WTC11 (cell line): ENCODE measurements at places on chromosomes 1 and 21.

DNA sequence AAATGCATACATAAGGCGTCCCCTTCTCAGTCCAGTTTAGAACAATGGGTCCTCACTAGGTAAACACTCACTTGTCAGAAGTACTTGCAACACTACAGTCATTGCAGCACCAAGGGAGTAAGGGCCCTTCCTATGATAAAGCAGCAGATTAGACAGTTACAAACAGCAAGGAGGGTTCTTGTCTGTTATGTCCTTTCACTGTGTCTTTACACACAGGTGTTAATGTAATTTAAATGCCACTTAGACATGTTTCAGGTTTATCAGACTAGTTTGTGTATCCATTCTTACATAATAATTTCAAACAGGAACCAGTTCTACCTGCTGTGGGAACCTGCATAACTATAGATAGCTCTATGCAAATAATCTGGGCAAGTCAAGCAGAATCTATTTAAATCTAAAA is 105.6 kb upstream of the USH2A start:
- no peak for DNase-seq

DNA sequence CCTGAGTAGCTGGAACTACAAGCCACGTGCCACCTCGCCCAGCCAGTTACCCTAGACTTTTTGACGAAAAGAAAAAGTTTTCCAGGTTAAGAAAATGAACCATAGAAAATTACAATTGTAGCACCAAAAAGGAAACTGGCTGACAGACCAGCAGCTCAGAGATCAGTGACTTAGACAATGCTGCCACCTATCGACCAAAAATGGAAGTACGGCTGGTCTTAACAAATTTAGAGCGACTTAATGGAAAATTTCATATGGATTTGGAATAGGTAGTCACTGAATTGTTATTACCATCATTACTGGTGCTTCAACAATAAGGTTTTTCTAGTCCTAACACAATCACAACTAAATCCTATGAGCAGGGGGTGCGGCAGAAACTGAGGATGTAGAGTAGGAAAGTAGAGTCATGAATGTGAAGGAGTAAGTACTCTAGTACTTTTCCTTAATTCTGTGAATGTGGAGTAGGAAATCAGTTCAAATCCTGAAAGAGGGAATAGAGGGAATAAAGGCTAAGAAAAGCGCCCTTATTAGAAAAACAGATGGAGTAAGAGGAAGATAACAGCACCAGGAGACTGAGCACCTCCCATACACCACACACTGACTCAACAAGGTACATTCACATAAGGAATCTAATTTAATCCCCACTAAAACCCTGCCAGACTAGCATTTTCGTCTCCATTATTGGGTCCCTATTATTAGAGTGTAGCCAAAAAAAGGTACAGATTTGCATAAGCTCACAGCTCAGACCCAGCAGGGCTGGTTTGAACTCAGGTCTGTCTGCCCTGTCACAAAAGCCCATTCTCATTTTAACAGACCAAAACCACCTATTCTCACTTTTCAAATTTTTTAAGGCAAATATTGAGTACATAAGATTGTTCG is 37.9 kb upstream of the MGST3 start:
- peak; percentile 75 for DNase-seq

DNA sequence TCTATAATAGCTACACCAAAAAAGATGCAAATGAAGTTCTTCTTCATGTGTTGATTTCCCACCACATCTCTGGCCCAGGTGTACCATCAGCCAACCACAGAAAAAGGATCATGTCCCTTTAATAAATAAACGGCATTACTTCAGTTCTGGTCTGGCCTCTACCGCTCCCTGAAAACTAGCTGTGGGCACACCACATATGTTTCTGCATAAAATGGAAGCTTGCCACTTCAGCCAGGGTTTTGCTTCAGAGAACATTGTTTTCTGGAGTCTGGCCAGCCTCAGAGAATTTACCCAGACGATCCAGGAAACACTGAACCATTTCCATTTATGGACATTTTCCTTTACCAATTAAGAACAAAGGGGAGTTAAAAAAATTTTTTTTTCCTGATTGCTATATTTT is 5.8 kb upstream of the LAMC2 start:
- DNase-seq = no peak

- DNase-seq = no peak
These were observed 148.7 kb upstream of the LMO4 start for GRCh38 chr1:87179851-87180519.

DNA sequence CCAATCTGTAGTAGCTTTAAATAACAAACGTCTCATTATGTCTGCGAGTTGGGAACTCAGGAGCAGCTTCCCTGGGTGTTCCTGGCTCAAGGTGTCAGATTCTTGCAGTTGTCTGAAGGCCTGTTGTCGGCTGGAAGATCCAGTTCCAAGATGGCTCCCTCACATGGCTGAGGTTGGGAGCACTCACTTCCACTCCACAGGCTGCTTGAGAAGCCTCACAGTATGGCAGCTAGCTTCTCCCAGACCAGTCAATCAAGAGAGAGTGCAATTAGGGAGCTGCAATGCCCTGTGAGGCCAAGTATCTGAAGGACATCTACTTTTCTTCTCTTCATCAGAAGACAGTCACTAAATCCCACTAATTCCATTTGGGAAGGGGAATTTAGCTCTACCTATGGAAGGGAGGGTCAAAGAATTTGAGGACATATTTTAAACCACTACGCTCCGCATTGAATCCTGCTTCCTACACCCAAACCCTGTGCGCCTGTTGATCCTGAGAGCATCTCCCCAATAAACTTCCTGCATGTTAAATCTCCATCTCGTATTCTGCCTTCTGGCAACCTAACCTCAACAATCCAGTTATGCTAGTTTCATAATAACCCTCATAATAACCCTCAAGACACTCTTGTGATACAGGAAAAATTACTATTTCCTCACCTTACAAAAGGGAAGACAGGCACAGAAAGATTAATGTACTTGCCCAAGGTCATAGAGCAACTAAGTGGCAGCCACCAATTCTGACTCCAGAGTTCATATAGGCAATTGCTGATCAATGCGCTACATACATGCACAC is 3.6 kb upstream of the VPS26C start:
- no peak for DNase-seq

- DNase-seq = no peak
These were observed 136.9 kb downstream of the BARHL2 start for GRCh38 chr1:90580176-90580575.

GRCh38 chr1:192858456-192858855 is 49.6 kb downstream of the RGS2 start:
- no peak for DNase-seq

- no peak for DNase-seq
These were observed 4.1 kb downstream of the UROD start for GRCh38 chr1:45016090-45016697.

- peak; percentile 18 for DNase-seq
These were observed 326.5 kb upstream of the FMN2 start for GRCh38 chr1:239765163-239765562.

- no peak for DNase-seq
These were observed 290.3 kb upstream of the NRIP1 start for GRCh38 chr21:15355066-15355465.

GRCh38 chr1:153678519-153679336 is at the start of gene NPR1:
Gene NPR1, plus strand, starts transcription at chr1:153678688. Its CDS starts 421 bp downstream, at chr1:153679109.
- DNase-seq = peak; percentile 62

DNA sequence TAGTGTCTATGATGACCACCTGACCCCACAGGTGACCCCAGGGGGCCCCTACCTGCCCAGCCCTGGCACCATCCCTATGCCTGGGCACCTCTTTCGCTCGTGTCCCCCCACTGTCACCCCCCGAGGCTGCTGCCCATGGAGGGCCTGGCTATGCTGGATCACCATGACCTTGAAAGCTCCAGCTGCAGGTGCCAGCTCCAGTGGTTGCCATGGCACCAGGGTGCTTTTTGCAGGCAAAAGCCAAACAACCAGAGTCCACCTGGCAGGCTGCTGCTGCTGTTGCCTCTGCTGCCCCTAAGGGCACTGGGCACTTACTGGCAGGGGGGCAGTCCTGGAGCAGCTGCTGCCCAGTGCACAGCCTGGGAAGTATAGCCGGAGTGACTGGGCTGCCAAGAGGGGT is 21.7 kb downstream of the ETNK2 start:
- DNase-seq = no peak

GRCh38 chr1:36675931-36676562 is 193.3 kb upstream of the CSF3R start:
- DNase-seq = no peak

DNA sequence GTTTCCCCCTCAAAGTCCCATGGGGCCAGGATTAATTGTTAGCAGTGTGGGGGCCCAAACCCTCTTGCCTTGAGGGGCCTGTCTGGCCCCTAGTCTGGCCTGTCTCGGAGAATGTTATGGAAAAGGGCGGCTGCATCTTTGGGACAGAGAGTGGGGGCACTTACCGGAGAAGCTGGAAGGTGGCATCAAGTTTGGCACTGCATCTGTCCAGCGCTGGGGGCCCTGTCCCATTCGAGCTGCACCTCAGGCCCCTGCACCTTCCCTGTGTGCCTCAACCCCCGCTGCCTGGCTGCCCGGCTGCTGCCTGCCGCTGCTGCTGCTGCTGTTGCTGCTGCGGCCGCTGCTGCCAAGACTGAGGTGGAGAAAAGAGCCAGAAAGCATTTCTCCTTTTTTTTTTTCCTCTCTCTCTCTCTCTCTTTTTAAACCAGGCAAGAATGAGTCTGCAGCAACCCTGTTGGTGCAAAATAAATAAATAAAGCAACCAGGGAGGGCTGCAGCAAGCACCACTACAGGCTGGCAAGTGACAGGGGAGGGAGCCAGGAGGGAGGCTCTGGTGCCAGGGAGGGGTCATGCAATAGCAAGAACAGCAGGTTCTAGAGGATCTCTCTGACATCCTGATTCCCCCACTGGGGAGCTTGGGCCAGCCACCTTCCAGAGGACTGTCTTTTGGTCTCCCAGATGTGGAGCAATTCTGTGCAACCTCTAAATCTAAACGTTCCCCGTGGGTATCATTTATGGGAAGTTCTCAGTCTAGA is at the start of gene LINGO4:
Gene LINGO4, minus strand, starts transcription at position 354 of the 755 bp plus-strand sequence. CDS start 2,715 bp downstream, outside the sequence.
- DNase-seq = no peak

DNA sequence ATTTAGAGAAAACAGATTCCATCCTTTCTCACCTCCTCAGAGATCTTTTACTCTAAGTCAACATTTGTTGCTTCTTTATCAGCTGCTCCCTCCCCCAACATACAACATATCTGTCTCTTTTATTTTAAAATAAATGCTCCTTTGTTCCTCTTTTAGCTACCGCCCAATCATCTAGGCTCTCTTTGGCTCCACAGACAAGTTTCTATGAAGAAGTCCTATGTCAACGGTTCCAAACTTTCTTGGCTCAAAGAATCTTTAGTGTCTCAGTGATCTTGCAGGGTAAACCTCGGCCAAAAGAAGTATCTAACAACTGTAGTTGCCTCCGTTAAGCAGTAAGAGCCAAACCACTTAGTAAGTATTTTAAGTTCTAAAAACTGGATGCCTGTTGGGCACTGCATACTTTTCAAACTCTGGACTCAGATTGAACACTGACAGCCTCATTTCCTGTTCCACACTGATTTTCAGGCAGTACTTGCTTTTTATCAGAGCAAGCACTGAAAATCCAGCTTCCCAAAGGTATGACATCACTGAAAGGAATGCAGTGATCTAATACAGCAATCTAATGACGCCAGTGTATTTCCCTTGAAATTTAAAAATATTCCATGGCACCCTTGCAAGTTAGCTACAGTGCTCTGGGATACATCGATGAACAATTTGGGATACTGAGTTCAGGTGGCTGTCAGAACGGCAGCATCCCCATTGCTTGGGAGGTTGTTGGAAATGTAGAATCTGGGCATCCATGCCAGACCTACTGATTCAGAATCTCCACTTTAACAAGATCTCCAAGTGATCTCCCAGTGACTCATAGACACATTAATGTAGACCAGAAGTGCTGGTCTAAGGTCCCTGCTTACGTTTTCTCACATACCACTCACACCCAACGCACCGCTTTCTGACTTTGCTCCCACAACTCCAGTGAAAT is 26.8 kb downstream of the EGLN1 start:
- no peak for DNase-seq

DNA sequence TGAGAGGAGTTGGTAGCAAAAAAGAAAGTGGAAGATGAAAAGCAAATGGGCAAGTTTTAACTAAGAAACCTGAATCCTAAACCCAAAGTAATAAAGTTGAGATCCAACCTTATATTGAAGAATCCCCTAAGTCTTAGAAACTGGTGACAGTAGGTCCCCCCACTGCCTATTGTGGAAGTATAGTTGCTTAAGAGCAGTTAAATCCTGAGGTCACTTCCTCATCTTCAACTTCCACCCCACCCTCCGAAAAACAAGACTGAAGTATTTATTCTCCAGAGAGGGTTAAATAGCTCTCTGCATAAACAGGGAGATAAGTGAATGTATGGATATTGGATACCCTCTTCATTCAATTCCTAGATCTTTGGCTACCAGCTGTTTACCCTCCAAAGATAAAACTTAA is 3.3 kb upstream of the DSTYK start:
- DNase-seq = no peak

GRCh38 chr1:165536016-165536415 is 7.8 kb upstream of the LRRC52 start:
- DNase-seq = no peak

GRCh38 chr1:113957984-113958383 is 21.3 kb upstream of the OLFML3 start:
- DNase-seq = no peak

DNA sequence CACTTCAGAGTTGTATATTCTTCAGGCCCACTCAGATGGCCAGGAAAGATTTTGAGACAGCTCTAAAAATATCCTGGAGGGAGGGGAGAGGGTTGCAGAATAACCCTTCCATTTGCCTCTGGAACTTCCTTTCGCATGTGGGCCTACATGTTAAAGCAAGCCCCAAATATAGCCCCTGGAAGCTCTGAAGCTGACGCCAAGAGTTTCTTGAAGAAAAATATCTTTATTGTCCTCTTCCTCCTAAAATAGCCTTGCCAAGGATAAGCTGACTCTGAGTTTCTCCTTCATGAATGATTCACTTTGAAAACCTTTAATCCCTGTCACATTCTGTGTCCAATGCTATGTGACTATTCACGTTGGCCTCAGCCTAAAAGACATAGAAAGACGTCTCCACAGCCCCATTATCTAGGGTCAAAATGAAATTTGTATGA is 6.4 kb downstream of the C1orf116 start:
- no peak for DNase-seq
